ENCODE measurements at places on chromosomes 5 and 9. TPM values are rescaled to one million over a fixed set of nuclear protein-coding genes. Genes with fewer than 3 reads are reported as not detected.

- no peak for ATAC-seq
Measured at GRCh38 chr9:110659891-110660541, 8.6 kb upstream of the MUSK start.

GRCh38 chr5:176190886-176191755 lies 47.1 kb upstream of the SIMC1 start:
- no peak for ATAC-seq

- no peak for ATAC-seq
Measured at GRCh38 chr9:76803762-76804161, 39.5 kb downstream of the PCA3 start.

DNA sequence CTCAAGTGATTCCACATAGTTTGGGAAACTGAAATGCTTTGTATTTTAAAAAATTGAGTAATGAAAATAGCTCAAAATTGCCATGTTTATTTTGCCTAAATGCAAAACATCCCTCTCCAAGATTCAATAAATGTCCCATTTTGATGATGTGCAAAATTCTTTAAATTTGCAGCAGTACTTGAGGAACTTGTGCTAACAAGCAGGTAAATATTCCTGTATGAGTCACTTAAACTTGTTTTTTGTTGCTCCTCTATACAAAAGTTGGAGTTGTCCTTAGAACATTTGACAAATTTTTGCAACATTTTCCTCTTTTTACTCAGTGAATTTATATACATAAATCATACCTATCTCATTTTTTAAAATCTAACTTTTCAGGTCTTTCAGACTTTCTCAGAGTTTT lies 280.2 kb downstream of the CDH12 start:
- ATAC-seq: no peak

- no peak for ATAC-seq
Measured at GRCh38 chr9:20559231-20559890, 62.9 kb downstream of the MLLT3 start.

DNA sequence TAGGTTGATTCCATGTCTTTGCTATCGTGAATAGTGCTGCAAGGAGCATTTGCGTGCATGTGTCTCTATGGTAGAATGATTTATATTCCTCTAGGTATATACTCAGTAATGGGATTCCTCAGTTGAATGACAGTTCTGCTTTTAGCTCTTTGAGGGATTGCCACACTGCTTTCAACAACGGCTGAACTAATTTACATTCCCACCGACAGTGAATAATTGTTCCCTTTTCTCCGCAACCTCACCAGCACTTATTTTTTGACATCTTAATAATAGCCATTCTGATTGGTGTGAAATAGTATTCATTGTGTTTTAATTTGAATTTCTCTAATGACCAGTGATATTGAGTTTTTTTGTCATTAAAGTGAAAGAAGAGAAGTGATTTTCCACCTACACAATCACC lies 18.5 kb downstream of the IFNA5 start:
- ATAC-seq: no peak

GRCh38 chr9:4066682-4067081 lies 233.2 kb downstream of the GLIS3 start:
- ATAC-seq: no peak

DNA sequence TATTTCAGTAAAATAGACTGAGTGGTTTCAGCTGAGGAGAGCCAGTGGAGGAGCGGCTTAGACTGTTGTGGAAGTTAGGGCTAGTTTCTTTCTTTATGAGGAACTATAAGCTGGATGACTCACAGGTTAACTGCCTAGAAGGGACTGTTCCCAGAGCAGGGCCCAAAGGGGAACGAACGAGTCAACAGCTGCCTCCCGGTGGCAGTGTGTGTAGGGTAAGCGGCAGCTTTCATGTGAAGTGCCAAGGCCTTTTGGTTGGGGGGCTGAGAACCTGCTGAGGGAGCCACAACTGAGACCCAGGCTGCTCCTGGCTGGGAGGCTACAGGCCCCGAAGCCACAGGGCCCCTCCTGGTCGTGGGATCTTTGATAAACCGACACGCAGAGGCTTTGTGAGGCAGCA lies 7.0 kb downstream of the SQSTM1 start:
- peak; percentile 42 for ATAC-seq

GRCh38 chr9:4566806-4567205 lies 76.5 kb downstream of the SLC1A1 start:
- ATAC-seq: no peak

- ATAC-seq: no peak
Measured at GRCh38 chr5:96439477-96440184, 6.6 kb upstream of the PCSK1 start.

DNA sequence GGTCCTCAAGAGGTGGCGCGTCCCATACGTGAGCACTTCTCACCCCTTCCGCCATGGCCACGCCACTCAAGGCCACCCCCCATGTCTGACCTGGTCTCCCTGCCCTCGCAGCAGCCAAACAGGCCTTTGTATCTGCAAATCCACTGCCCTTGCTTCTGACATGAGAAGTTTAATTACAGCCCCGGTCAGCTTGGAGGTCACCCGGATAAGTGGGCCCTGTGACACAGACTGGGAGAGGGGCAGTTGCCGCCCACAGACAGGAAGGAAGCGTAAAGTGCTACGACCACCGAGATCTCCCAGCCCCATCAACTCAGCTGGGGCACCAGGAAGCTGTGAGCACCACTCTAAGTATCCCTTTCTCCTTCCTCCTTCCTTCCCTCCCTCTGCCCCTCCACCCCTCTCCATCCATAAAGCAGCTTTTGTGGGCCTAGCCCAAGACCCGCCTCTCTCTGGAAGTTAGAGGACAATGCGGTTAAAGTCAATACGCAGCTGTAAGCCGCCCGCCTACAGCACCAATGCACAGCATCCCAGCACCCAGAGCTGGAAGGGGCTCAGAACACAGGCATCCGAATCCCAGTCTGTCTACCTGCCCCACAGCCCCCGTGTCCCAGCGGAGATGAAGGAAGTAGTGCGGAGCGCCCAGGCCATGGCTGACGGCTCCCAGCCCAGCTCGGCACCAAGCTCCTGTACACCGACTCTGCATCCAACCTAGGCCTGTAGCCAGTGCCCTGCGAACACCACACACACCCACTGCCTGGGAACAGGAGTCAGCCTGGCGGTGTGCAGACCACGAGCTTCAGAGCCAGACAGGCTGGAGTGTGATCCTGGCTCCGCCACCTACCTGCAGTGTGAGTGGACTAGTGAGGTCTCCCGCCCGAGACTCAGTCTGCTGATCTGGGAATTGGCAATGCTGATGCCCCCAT lies 44.8 kb upstream of the RNF130 start:
- ATAC-seq: no peak

GRCh38 chr5:43606351-43606750 lies 3.4 kb downstream of the NNT start:
- no peak for ATAC-seq

DNA sequence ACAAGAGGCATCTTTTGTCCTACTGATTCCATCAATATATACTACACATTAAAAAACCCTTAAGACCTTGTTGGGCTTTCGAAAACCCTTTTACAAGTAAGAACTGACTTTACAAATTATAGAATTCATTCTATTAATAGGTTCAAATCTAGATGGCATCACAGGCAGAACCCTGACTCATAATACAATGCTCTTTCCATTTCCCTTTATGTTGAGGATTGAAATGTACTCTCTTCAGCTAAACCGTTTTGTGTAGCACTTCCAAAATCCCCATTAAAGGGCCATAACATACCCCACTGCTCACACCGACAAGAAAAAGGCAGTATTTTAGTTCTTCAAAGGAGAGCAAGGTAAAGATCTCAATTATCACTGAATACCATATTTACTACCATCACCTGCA lies 11.2 kb downstream of the CSNK1A1 start:
- no peak for ATAC-seq

GRCh38 chr5:57577432-57578175 lies 95.0 kb upstream of the ACTBL2 start:
- no peak for ATAC-seq

- peak; percentile 17 for ATAC-seq
Measured at GRCh38 chr5:139746691-139747582, 48.7 kb upstream of the PSD2 start.

DNA sequence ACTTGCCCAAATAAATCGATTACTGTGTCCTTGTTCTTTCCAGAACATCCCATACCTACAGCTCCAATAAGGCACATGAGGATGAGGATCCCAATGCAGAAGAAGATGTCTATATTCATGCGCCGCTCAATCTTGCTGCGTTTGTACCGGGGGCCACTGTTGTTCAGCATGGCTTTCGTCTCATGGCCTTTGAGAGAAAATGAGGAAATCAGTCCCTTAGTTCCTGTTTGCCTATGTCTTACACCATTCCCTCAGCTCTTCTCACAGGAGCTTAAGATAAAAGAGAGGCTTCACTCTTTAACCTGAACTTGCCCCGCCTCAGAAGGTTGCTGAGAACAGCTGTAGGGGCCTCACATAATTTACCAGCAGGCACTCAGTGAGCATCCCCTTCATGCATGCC lies 211.6 kb downstream of the ATP10B start:
- no peak for ATAC-seq

DNA sequence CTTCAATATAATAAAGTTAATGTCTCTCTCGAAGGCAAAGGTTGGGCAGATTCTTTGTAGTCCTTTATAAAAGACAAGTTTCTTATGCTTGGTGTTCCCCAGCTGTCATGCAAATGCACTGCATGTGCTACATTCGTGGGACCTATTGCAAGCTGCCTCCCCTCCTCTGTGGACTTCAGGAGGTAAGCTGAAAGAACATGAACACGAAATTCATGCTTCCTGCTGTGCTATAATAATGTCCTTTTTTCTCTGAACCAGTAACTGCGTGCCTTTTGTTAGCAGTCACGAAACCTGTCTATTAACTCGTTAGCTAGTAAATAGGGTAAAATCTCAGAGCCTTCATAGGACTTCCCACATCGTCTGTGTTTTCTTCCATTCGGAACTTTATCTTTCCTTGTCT lies 363.5 kb downstream of the CDH9 start:
- ATAC-seq: no peak

GRCh38 chr5:149152317-149152746 lies 11.0 kb downstream of the ABLIM3 start:
- no peak for ATAC-seq

- ATAC-seq: no peak
Measured at GRCh38 chr5:90598293-90598692, 39.7 kb downstream of the ADGRV1 start.

DNA sequence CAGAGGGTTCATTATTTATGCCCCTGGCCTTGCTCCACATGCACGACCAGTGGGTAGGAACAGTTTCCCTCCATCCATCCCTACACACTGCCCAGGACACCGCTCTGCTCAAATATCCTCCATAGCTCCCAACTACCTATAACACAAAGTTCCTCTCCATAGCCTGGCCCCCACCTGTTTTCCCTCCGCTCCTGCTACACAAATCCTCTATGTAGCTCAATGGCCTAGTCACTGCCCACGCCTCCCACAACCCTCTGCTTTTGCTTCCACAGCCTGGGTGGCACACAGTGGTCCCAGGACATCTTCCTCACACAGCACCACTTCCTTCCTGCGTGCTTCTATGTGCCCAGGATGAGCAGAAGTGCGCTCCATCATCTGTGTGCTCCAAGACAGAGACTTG lies 20.4 kb downstream of the REXO4 start:
- no peak for ATAC-seq

- no peak for ATAC-seq
Measured at GRCh38 chr9:127654619-127655018, 42.5 kb downstream of the STXBP1 start.

GRCh38 chr5:154118893-154119336 lies 71.6 kb upstream of the GALNT10 start:
- no peak for ATAC-seq

The PHF19 gene
- total RNA-seq: 55.2 TPM

The NR5A1 gene
- not detected for total RNA-seq

The CDH9 gene
- total RNA-seq: not detected

The SERF1A gene
- total RNA-seq: 21.5 TPM

The HTR1A gene
- not detected for total RNA-seq

Data from gastroesophageal sphincter (tissue), 4 donors.